Stimulated activated CD4-positive, alpha-beta T cell treated with anti-CD3 and anti-CD28 coated beads, Interleukin-4, amount 100 ng/mL, for 48 hours (primary cell): ENCODE measurements at places on chromosomes 1 and 21.

GRCh38 chr1:217343907-217344306 is 287.0 kb downstream of the GPATCH2 start:
- DNase-seq = no peak

DNA sequence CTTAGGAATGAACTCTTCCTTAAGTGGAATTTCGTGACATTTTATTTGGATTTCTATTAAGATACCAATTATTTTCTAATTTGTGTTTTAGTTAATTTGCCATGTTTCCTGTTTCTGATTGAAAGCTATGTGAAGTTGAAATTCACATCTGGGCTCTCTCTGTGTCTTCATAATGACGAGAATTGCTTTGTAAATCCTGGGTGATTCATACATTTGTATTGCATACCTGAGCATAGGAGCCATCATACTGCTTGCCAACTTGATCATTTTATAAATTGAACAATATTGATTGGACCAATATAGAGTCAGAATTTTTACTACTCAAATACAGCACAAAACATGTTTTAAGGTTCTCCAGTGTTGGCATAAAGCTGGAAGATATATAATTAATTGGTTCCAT is 817.9 kb downstream of the BRINP3 start:
- DNase-seq = no peak

DNA sequence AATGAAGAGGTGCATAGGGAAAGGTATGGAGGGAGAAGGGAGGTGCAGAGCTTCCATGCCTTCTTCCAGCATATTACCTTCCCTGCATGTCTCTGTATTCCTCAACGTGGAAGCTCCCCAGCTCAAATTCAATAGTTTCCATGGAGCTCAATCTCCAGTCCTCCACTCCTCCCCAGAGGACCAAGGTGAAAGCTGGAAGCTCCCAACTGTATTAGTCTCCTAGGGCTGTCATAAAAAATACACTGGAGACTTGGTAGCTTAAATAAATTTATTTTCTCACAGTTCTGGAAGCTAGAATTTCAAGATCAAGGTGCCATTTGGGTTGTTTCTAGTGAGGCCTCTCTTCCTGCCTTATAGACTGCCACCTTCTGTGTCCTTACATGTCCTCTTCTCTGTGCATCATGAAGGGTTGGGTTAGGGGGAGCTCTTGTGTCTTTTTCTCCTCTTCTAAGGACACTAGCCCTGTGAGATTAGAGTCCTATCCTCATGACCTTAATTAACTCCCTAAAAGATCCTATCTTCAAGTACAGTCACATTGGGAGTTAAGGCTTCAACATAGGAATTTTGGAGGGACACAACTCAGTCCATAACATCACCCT is 21.9 kb upstream of the RABGGTB start:
- no peak for DNase-seq

GRCh38 chr1:202349206-202349928 is 868 bp downstream of the PPP1R12B start:
- DNase-seq = no peak

- DNase-seq = no peak
These were observed 103.9 kb upstream of the VAMP3 start for GRCh38 chr1:7667159-7667558.

DNA sequence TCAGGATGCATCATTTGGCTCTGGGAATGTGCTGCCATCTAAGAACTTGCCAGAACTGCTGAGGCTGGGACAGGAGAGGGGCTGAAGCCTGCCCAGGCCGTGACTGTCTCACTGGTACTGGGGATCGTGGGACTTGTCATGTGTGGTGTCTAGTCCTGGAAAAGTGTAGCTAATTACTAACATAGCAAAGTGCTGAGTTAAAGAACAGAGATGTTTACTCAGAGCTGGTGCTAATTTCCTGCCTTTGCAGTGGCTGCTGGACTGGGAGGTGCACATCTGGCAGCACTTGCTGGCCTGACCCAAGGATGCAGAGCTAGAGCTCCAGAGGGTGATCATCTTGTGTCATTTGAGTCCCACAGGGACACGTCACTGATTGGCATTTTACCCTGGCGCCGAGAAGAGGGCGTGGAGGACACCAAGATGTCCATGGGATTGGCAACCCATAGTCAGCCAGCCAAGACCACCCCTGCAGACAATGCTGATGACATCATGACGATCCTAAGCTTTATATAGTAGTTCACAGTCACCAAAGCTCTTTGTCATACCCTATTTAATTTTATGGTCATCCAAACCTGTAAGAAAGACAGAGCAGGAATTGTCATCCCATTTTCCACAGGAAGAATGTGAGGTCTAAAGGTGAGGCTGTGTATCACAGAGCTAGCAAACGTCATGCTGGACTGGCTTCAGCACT is 110.1 kb upstream of the SLC44A3 start:
- no peak for DNase-seq

DNA sequence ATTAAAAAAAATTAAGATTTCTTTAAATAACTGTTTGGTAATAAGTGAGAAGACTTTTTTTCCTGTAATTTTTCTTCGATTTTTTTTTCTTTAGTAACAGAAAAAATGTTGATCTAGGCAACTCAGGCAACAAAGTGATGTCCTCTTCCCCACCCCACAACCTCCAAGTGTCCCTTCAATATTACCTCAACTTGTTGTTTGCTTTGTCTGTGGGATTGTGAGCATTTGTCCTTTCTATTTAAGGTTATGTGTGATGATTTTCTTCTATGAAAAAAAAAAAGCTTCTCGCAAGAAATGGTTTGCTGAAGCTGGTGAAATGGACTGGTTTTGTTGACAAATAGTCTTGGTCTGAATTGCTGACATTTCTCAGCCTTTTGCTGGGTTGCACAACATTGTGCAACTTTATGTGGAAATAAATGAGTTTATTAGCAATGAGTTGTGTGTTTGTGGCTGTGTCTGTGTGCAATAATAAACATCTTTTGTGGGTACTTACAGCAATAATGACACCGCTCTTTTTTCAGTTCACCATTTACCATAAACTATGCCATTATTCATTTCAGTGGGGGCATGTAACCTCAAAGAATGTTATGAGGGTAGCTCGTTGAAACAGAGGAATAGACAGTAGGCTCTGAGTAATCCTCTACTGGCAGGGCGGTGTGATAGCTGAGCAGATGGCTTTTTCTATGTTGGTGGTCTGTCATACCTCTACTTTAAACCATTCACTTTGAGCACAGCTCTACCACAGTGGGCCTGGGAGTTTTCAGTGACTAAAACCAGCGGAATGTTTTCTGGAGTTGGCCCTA is 218.4 kb downstream of the HLX start:
- no peak for DNase-seq

GRCh38 chr1:180327089-180327488 is 97.0 kb downstream of the LHX4 start:
- no peak for DNase-seq

DNA sequence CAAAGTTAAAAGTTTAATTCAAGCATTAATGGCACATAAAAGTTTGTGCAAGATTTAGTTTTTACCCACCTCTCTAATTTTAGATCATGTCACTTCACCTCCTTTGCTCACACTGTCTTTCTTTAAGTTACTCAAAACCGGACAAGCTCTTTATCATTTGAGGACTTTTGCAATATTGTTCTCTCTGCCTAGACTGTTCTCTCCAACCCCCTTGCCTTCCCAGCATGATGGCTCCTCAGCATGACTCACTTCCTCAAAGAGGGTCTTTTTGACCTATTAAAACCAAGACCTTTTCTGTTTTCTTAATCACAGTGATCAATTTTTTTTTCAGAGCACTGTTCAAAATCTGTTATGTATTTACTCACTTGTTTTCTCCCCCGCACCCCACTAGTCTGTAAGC is 61.3 kb downstream of the XKR8 start:
- DNase-seq = no peak

DNA sequence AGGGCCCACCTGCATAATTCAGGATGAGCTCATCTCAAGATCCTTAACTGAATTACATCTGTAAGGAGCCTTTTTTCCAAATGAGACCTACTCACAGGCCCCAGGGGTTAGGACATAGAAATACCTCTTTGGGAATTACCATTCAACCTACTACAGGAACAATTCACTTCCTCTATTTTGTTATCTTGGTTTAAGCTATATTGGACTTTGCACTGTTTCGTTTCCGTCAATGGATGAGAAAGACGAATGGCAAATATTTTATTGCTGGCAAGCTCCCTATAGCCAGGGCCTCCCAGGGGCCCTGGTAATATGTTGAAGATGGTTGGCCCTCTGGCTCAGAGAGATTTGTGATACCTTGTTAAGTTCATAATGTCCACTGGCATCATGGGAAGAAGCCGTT is 384.2 kb upstream of the DUSP10 start:
- DNase-seq = no peak

DNA sequence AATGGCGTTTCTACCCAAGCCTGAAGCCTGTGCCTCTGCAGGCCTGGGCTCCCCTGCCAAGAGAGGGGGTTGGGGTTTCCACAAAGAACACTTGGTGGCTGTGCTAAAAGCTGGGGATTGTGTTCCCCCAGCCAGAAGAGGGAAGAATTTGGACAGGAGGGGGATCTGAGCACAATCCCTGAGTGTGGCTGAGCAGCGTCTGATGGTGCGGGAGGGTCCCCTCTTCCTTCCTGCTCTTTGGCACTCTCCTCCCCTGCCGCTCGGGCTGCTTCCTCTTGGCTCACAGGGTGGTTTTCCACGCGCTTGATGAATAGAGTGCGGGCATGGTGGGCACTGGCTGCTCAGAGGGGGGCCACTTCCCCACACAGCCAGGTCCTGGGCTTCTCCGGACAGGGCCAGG is 3.7 kb downstream of the GPR37L1 start:
- no peak for DNase-seq

DNA sequence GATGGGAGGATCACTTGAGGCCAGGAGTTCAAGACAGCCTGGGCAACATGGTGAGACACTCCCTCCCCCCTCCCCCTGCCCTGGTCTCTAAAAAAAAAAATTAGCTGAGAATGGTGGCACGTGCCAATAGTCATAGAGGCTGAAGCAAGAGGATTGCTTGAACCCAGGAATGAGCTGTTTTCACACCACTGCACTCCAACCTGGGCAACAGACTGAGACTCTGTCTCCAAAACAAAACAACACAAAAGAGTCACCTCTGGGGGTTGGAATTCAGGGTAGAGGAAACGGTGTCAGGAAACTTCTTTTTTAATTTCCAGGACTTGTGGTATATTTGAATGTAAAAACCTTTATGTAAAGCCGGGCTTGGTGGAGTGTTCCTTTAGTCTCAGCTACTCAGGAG is 43.2 kb downstream of the RHOU start:
- no peak for DNase-seq

GRCh38 chr1:88503646-88504045 is 180.4 kb upstream of the PKN2 start:
- DNase-seq = no peak

DNA sequence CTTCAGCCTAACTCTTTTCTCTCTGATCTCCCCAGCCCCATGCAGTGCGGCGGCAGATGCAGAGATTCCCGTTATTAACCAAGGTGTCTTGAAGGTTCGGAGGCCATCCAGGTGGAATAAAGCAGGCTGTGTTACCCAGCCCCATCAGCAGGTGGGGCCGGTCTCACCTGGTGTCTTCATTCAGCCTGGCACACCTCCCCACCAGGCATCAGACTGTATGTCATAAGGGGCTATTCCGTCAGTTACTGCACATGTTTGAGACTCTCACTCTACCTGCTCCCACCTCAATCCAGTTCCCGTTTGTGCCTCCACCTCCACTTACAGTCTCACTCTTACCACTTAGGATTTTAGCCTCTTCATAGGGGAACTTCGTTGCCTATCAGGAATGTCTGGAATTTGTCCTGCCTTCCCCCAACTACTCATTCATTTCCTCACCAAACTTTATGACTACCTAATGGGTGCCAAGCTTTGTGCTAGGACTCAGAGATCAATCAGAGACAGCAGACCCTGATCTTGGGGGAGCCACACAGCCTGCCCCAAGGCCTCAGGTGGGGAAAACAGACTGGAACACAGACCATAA is 170.2 kb downstream of the PLPP3 start:
- DNase-seq = no peak

DNA sequence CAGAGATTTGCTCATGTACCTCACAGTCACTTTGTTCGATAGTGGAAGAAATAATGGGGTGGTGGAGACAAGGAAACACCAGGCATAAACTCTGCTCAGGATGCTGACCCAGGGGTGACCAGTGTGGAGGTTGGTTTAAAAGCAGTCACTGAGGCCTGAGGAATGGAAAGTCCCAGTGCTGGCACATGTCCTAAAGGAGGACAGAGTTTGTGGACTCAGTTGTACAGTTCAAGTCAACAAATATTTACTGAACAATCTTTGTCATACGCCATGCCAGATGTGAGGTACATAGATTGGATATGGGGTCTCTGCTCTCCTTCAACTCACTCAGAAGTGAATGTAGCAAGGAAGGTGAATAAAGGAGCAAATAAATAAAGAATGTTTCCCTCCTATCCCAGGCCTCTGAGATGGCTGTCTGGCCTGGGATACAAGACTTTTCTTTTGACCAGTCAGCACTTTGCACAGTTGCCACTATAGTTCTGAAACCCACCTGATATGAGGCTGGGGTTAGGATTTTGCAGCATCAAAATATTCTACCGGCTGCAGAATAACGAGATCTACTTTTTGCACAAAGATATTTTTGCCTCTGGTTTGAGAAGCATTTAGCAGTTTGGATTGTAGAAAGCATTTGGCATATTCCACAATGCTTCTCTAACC is 7.9 kb upstream of the GFI1 start:
- DNase-seq = no peak
